ENCODE measurements at places on chromosomes 4 and X.

DNA sequence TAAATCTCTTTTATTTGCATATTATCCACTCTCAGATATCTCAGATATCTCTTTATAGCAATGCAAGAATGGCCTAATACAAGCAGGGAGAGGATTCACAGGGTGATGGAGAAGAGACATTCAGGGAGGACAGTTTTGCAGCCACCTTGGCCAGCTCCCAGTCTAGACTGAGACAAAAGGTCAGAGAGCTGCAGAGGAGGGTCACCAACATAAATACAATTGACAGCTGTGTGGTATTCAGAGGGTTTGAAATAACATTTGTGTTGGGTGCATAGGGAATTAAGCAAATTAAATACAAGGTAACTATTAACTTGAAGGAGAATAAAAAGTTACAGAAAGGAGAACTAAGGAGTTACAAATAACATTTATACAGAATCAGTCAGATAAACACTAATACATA is 189.5 kb upstream of the TAPT1 start:
- no peak for DNase-seq

DNA sequence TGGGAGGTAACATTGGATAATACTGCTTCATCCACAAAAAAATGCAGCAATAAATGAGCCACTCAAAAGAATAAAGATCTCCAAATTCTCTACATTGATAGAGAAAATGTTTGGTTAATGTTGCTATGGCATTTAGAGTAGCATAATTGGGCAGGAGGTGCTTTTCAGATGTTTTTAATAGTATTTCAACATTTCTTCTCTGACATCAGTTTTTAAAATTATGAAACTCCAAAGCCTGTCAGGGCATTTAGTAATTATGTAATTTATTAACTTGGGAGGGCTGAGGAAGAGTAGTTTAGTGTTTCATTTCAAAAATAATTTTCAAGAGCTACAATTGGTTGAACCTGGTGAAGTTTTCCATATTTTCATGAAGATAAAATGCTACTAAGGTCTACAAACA is 211.3 kb upstream of the INTU start:
- no peak for DNase-seq

GRCh38 chr4:159046683-159047082 is 56.2 kb upstream of the RAPGEF2 start:
- DNase-seq, result no peak

DNA sequence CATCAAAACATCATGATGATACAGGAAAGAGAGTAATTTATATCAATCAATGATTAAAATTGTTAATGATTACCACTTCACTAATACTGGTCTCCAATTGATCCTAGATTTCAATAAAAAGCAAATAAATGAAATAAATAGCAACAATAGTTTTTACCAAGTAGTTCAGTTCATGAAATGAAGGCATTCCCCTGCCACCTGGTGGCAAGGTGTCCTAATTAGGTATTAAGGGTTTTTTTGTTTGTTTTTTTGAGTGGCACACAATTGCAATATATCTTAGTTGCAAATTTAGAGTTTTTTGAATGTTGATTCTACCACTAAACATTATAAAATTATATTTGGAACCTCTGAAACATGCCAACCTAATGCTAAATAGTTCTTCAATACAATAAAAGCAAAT is 157.4 kb upstream of the PDE5A start:
- no peak for DNase-seq

- DNase-seq, result no peak
These were observed 197.1 kb downstream of the LRBA start for GRCh38 chr4:150817804-150818528.

DNA sequence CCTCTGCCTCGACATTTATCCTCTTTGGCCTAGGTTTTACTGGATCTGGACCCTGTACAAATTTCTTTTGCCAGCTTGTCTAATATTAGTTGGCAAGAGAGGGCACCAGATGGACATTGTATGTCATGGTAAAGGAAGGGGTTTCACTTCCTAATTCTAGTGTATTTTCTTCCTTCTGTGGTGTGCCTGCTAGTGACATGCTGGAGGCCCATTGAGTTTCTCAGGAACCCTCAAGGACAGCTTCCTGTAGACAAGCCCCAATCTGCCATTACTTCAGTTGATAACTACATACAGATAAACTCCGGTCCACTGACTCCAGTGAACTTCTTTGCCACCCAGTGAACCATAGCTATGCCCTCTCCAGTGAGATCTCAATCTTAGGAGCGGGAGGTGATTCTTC is 116.9 kb downstream of the STPG2 start:
- no peak for DNase-seq

GRCh38 chr4:176534566-176534965 is 214.8 kb downstream of the SPCS3 start:
- no peak for DNase-seq

GRCh38 chr4:29983890-29984289 is 736.3 kb upstream of the PCDH7 start:
- no peak for DNase-seq

DNA sequence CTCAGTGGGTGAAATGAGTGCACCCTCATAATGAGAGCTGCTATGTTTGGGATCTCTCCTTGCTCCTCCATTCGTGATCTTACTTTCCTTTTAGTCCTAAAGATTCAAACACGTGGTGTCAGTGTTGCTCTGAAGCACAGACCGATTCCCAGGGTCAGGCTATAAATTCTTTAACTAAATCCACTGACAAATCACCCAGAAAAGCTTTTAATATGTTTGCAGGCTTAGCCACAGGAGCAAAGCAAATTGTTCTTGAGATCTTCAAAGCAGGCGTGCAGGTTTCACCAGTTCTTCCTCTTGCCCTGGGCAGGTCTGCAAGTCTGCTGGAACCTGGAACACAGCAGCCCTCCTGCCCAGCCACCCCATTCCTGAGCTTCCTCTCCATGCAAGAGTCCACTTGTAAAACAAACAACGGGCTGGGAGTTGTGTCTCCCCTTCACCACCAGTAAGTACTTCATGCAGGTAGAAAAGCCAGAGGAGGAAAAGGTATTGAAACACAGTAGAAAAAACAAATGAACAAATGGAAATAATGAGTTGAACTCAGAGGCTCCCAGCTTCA is 70.1 kb upstream of the ENPP6 start:
- DNase-seq, result no peak

DNA sequence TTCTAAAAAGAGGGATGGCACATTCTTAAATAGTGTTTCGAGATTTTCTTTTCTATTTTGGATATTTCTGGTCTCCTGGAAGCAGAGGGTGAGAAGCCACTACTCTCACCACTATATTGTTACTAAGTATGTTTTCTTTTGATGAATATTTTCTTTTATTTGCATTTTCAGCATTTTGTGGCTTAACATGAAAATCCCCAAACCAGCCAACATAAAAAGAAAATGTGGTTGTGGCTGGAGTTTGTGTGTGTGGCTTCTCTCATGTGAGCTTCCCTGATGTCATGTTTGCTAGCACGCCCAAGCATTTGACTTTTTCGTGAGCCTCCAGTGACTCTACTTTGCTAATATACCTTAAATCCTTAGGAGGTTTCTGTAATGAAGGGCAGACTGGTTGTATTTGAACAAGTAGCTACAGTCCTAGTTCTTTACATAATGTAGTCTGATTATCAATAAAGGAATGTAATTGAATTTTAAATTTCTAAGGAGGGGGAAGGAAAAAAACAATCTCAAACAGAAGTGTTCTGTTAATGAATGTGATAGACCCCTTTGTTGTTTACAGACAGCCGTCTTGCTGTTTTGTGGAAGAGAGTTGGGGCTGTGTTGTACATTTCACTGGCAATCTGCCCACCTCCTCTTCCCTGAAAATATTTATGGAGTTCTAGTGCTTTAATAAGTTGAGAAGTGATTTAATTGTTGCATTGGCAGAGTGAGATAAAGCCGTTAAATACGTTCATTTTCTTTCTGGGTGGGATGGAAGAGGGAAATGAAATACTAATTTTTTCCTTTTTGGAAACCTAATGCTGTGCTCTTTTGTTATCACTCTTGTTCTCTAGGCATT is 114.6 kb downstream of the ARHGAP10 start:
- DNase-seq, result no peak

GRCh38 chrX:69808375-69808774 is 192.5 kb downstream of the EDA start:
- no peak for DNase-seq

GRCh38 chr4:27141530-27141929 is 280.9 kb downstream of the STIM2 start:
- DNase-seq, result no peak

DNA sequence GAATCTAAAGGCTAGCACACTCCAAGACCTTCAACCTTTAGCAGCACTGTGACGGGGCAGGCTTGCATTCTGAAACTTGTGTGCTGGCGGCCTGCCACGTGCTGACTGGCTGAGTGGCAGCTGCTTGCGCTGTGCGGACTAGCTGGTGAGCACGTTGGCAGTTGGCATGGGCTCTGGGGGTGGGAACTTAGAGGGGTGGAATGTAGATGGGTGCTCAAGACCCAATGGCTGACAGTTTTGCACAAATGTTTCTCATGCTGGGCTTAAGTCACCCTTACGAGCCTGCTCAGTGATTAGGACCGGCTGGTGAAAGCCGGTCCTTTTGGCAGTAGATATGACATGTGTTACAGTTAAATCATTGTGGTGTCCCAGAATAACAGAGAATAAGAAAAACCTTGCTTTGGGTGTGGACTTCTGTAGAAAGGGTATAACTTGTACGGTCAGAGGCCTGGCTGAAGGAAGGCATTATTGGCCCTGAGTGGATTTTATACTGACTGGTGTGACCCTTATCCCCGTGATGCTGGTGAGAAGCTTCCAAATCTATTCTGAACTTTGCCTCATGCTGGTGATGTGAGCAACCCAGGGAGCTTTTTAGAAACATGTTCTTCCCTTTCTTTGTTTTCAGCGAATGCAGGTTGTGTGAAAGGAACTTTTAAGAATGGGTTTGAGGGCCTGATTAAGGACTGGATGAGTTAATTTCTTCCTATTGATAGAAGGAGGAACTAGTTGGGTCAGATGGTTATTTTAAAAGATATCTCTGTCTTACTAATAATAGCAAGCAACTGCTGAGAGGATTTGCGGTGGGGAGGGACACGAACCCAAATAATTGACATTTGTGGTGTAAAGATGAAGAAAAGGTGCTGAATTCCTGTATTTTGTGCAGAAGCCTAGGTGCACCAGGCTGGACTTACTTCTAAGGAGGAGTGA is 107.4 kb upstream of the SLC4A4 start:
- DNase-seq, result peak; percentile 28

GRCh38 chrX:53318766-53319353 is 37.5 kb upstream of the IQSEC2 start:
- DNase-seq, result no peak

DNA sequence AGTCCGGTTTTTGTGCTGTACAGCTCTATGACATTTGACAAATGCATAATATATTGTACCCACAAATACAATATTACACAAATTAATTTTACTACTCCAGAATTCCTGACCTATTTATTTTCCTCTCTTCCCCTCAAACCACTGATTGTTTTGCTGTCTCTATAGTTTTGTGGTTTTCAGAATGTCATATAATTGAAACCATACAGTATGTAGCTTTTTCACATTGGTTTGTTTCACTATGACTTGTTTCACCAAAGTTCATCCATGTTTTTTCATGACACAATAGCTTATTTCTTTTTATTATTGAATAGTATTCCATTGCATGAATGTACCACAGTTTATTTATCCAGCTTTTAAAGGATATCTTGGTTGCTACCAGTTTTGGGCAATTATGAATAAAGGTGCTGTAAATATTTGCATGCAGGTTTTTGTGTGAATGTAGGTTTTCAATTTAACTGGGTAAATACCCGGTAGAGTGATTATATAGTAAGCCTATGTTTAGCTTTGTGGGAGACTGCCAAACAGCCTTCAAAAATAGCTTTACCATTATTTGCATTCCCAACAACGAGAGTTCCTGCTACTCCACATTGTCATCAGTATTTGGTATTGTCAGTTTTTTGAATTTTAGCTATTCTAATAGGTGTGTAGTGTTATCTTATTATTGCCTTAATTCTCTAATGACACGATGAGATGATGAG is 25.9 kb downstream of the RNF175 start:
- no peak for DNase-seq

DNA sequence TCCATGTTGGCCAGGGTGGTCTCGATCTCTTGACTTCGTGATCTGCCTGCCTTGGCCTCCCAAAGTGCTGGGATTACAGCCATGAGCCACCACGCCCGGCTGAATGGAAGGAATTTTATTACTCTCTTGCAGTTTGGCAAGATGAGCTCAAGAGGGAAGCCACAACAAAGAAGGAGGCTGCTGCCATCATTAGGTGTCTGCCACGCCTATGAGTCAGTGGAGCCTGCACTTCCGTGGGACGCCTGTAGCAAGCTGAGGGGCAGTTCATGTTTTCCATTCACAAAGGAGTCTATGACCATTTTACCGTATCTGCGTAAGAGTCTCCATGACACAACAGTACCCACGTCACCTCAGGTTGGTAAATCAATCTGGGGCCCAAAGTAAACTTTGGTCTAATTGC is 51.2 kb upstream of the CHRNA9 start:
- DNase-seq, result no peak

GRCh38 chrX:292900-293897 is 12.0 kb downstream of the PLCXD1 start:
- peak; percentile 29 for DNase-seq

- DNase-seq, result no peak
These were observed at the start of gene CLNK for GRCh38 chr4:10684631-10685030. Gene CLNK, minus strand, starts transcription at chr4:10684768. Its CDS starts 16,899 bp downstream, at chr4:10667869.

GRCh38 chr4:35250761-35251160 is 993.6 kb downstream of the ARAP2 start:
- DNase-seq, result no peak

GRCh38 chr4:8394806-8395205 is 45.7 kb downstream of the ACOX3 start:
- DNase-seq, result no peak

DNA sequence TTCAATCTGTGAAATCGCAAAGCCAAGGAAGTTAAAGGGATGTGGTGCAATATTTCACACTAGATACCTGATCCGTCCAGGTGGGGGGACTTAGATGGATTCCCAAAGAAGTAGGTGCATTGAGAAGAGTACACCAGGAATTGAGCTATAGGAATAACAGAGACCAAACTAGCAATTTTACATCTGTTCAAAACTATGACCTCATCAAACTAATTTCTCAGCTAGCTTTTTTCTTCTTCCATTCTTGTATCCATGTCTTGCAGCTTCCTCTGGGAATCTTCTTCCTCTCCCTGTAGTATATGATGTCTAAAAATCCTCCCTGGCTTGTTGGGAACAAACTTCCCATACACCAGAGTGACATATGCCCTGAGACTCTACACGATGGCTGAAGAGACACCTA is 51.0 kb upstream of the PTPN13 start:
- DNase-seq, result no peak

DNA sequence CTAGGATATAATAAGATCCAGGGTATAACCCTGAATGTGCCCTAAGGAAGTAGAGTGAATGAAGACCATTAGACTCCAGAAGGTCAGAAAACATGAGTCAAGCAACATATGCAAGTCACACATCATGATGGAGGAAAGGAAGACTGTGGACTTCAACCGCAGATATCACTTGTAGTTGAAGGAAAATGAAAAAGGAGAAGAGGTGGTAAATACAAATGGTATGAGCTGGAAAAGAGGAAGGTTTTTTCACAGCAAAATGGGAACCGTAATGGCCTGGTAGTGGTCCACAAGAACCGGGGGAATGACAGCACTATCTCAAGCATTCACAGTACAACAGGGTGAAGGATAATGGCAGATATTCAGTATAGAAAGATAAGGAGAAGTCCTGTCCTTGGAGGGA is 5.2 kb upstream of the SCFD2 start:
- no peak for DNase-seq

GRCh38 chrX:132875650-132876522 is 82.5 kb downstream of the HS6ST2 start:
- DNase-seq, result no peak

GRCh38 chr4:185700048-185700447 is 111.9 kb downstream of the SORBS2 start:
- no peak for DNase-seq

GRCh38 chrX:108464604-108465003 is 25.0 kb downstream of the COL4A5 start:
- no peak for DNase-seq
